ENCODE measurements at places on chromosomes 1 and 21.
A peak's percentile ranks its signal among the peaks of the same experiment; 100 is the strongest.

- peak; percentile 36 for DNase-seq
Observed at GRCh38 chr1:176843352-176844297, 320.9 kb downstream of the ASTN1 start.

- no peak for DNase-seq
Observed at GRCh38 chr1:201283836-201284553, 689 bp downstream of the PKP1 start.

DNA sequence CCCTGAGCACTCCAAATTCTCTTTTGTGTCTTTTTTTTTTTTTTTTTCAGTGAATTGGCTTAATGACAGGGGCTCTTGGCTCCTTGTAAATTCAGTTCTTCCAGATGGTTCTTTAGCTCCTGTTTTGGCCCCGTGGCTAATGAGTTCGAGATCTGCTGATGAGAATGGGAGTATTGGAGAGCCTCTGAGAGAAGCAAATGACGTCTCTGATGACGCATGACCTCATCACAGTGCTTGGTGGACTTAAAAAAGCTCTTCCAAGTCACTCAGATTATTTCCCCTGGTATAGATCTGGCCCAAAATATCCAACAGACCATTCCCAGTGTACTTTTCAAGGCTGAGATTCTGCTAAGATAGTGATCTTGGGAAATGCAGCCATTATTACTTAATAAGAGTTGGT, 159.5 kb downstream of the MIS18A start:
- no peak for DNase-seq

GRCh38 chr1:33378976-33379375, 51.9 kb downstream of the PHC2 start:
- DNase-seq, result no peak

- DNase-seq, result no peak
Observed at GRCh38 chr1:37901191-37901892, 42.0 kb upstream of the MTF1 start.

GRCh38 chr1:219472596-219472995, 140.3 kb downstream of the ZC3H11B start:
- no peak for DNase-seq

Data from left renal pelvis (tissue), 4 donors.